ENCODE measurements at places on chromosomes 11 and 22.

DNA sequence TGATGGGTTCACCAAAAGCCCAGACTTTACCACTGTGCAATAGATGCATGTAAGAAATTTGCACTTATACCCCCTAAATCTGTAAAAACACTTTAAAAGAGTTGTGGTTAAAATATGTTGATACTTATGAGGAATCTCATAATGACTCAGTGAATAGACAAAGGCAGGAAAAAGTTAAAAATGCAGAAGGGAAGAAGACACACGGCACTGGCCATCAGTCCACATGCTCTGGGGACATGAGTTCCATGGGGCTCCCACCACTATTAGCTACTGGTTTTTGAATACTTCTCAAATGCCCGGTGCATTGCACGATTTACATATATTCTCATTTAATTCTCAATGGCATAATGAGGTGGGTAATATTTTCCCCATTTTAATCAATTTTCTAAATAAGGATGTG lies 59.3 kb upstream of the BLID start:
- no peak for DNase-seq

- DNase-seq: no peak
These were observed 87.2 kb upstream of the NAV2 start for GRCh38 chr11:19625438-19625837.

- DNase-seq: no peak
These were observed 142.0 kb downstream of the BRD1 start for GRCh38 chr22:49685686-49686085.

- no peak for DNase-seq
These were observed 16.1 kb upstream of the CABP7 start for GRCh38 chr22:29703569-29704195.

DNA sequence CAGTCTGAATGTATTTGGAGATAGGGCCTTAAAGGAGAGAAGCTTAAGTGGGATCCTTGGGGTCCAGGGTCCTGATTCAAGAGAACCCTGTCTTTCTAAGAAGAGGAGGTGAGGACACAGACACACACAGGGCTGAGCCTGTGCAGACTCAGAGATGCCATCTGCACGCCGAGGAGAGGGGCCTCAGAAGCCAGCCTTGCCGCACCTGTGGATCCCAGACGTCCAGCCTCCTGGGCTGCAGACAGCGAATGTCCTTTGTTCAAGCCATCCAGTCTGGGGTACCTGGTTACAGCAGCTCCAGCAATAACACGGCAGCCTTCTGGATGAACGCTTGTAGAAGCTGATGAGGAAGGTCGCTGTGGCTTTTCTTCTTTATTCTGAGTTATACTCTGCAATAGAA lies 1086.1 kb downstream of the BRD1 start:
- no peak for DNase-seq

DNA sequence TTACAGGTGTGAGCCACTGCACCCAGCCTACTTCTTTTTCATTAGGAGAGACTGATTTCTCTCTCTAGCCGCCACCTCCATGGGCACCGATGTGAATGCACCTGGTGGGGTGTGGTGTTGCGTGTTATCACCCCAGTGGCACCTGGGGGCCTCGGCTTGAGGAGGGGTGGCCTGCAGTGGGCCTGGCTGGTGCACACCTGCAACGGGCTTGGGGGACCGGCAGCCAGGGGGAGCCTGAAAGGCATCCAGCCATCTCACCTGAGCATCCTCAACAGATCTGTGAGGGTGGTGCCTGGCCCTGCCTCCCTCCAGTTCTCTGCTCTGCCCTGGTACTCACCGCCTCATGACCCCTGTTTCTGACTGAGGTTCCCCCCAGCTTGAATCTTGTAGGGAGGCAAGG lies 108.9 kb downstream of the ARHGAP8 start:
- DNase-seq: no peak

- no peak for DNase-seq
These were observed 249.8 kb upstream of the UBASH3B start for GRCh38 chr11:122405547-122406341.

DNA sequence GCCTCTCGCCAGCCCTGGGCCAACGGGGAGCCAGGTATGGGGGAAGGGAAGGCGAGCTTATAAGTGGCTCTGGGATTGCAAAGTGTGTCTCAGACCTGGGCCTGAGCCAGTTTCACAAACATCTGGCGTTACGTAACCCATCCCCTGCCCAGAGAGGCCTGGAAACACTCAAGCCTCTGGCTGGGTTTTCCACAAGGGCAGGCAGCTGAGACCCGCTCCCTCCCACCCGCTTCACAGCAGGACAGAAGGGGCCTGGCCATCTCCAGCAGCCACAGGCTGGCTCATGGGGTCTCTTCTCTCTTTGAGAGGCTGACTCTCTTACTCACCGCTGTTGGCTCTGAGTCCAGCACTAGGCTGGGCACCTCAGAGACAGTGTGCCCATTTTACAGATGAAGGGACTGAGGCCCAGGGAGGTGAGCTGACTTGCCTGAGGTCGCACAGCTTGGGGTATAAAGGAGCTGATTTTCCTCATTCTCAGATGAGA lies 44.5 kb downstream of the TRIOBP start:
- DNase-seq: peak; percentile 32

DNA sequence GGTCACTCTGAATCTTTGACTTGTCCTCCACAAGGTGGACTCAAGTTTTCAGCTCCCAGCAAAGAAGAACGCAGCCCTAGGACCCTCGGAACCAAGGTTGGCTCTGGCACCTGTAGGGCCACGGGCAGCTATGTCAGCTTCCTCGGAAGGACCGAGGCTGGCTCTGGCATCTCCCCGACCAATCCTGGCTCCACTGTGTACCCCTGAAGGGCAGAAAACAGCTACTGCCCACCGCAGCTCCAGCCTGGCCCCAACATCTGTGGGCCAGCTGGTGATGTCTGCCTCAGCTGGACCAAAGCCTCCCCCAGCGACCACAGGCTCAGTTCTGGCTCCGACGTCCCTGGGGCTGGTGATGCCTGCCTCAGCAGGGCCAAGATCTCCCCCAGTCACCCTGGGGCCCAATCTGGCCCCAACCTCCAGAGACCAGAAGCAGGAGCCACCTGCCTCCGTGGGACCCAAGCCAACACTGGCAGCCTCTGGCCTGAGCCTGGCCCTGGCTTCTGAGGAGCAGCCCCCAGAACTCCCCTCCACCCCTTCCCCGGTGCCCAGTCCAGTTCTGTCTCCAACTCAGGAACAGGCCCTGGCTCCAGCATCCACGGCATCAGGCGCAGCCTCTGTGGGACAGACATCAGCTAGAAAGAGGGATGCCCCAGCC lies 2.2 kb downstream of the INPP5J start:
- no peak for DNase-seq

Data from NCI-H524 treated with DMSO at 0.1 percent for 48 hours (cell line).